Left ventricle myocardium superior (tissue), 1 donor: ENCODE measurements at places on chromosomes 3 and 15.

DNA sequence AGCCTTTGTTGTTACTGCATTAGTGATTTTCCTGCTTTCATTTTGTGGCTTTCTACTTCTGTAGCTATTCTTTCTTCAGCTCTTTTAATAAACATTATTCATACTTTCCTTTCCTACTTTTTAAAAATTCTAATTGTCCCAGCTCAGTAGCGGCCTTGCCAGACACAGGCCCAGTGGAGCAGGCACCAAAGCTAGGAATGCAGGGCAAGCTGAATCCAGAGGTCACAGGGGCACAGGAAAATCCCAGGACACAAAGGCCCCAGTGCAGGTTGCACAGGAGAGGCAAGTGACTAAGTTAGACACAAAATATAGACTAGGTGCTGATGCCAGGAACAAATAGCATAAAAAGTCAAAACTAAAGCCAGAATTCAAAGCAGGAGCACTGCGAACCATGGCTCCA is 49.0 kb upstream of the CCDC80 start:
- no peak for DNase-seq

GRCh38 chr3:102206511-102207031 is 228.2 kb upstream of the ZPLD1 start:
- DNase-seq = peak; percentile 72

DNA sequence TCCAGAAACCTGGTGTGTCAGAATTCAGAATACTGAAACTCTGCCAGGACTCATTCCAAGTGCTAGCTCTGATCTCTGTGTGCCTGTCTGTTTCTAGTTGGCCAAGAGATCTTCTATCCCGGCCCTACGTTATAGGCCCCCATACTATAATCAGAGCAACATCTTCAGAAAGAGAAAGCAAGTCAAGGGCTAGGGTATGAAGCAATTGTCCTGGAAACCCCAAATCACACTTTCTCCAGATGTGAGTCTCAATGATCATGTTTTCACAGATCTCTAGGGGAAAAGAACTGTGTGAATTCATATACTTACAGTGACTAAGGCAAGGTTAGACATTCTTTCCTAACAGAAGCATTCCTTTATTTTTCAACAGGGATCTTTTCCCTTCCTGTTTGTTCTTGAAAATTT is 309.7 kb downstream of the SLC9A9 start:
- no peak for DNase-seq

- no peak for DNase-seq
Observed at GRCh38 chr3:135147657-135148056, 352.6 kb downstream of the EPHB1 start.

GRCh38 chr3:151969026-151969642 is 95.7 kb downstream of the SUCNR1 start:
- DNase-seq = no peak

GRCh38 chr3:123705488-123706285 is 120.8 kb upstream of the HACD2 start:
- DNase-seq = no peak

DNA sequence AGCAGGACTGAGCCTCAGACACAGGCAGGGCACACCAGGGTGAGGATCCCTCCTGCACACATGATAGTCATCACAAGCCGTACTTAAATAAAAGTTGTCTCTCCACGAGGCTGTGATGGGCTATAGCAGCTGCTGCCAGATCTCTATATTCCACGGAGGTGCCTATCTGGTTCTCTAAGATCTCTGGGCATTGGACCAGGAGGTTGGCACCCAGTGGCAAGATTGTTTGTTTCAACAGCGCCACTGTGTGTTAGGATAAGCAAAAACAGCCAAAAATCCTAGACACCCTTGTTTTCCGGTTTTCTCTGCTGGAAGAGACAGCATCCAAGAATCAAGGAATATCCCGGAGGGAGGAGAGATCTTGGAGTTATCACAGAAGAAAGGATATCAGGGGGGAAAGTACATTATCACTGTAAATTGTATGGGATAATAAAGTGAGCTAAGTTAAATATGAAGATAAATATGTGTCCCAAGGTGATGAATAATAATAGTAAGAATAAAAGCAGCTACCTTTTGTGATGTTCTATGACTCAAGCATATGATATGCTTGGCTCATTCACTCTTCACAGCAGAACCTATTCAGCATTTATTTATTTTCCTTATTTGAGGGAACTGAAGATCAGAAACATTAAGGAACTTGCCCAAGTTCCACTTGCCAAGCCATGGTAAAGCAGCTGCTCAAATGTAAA is 90.6 kb upstream of the AKAP13 start:
- DNase-seq = peak; percentile 52

DNA sequence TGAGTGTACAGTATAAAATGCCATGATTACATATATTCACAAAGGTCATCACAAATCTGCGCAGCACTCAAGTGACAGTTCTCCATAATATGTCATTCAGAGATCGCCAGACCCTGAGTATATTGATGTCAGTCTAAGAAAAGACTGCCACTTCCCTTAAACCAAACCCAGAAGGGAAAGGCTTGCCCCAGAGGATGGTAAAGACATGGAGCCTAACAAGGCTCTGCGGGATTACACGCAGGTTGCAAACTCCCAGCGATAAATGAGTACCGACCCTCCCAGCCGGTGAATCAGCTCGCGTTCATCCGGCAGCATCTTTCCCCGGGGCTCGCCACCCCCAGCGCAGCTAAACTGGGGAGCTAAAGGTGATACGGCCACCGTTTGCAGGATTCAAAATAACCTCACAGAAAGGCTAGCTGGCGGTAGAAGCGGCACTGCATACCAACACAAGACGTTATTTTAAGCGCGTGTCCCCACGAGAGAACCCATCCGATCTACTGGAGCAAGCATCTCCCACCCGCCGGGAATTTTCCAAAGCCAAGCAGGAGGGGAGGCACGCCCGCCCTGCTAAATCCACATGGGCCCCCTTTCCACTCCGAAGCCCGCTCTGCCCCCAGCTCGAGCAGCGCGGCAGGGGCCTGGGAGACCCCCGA is 643 bp downstream of the MYO5A start:
- DNase-seq = no peak

GRCh38 chr3:183895296-183895695 is 10.6 kb upstream of the PARL start:
- DNase-seq = no peak

DNA sequence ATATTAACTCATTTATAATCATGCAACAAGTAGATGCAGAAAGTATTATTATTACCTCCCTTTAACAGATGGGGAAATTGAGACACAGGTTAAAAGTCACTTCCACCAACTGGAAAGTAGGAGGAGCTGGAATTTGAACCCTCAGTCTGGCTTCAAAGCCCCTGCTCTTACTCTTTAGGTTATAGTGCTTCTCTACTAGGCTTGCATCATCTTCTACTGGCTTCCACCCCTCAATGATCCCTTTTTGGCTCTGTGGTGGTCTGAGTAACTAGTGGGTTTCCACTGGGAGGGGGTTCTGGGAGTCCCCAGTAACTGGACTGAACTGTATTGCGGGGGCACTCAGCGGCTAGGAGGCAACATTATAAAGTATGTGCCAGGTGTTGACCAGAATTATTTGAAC is 91.0 kb downstream of the CTNNB1 start:
- DNase-seq = no peak

- DNase-seq = no peak
Observed at GRCh38 chr3:146117406-146118285, 43.3 kb downstream of the PLOD2 start.

DNA sequence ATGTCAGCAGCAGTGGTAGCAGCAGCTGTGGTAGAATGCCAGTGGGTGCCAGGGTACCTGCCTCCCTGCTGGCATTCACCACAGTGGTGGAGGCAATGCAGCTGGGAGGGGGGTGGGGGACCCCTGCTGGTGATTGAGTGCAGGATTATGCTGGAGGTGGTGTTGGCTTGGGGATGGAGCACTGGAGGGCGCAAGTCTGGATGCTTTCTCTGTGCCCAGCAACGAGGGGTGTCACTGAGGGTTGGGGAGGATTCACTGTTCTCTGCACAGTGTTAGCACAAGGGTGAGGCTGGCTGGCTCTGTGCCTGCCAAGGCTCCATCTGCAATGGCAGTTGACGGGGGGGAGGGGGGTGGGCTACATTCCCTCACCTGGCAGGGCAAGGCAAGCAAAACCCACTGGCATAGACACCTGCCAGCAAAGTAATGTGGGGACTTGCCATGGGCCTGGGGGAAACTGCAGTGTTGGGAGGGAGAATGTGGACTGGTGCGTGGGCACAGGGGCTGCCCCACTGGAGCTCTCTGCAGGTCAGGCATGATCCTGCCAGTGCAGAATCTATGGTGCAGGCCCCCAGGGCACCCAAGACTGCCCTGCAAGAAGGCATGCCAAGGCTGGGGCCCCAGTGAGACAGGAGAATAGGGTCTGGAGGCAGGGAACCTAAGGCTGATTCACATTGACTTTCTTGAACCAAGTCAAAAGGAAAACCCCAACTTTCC is 64.3 kb downstream of the MINDY4B start:
- DNase-seq = no peak

DNA sequence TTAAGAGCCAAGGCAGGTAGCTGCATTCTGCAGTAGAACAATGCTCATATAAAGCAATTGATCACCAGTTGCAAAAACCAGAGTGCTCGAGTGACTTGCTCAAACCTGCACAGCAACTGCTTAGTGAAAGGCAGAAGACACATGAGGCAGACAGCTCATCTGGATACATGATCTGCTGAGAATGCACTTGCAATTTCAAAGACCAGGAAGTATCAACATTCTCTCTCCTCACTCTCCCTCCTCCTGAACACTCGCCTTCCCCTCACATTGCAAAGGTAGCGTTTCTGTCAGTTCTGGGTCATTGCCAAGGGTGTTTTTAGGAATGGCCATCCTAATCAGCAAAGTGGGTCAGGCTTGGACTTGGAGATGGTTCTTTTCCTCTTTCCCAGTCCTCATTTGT is 61.0 kb downstream of the BFSP2 start:
- no peak for DNase-seq

GRCh38 chr3:129061888-129062834 is 1.6 kb downstream of the GP9 start:
- DNase-seq = no peak

DNA sequence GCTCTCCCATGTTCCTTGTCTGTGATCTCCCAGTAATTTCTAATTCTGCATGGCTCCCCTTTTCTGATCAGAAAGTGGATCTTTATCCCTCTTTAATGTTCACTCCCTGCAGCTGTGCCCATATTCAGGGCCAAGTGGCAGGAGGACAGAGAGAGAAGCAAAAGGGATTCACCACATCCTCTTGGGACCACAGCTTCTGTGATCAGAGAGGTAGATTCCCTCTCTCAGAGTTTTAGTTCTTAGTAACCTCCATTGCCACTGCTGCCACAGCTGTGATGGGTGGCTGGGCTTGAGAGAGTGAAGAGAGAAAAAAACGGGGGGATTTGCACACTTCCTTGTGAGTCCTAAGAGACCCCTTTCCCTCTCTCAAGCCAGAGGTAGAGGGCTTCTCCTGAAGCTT is 49.2 kb downstream of the GLCE start:
- no peak for DNase-seq

DNA sequence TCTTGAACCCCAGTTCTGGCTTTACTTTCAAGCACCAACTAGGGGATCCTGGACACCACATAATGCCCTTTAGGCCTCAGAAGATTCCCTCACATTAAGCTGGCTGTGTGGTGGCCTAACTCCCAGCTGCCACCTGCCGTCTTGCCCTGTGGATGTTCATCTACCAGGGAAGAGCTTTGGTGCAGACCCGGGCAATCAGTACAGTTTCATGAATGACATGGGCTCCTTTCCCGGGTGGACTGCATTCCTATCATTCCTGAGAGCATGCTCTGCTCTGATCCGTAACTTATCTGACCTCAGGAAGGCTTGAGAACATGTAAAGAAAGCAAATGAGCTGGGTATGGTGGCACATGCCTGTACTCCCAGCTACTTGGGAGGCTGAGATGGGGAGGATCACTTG is 50.0 kb upstream of the GSK3B start:
- peak; percentile 40 for DNase-seq

GRCh38 chr3:134313847-134314587 is 60.2 kb downstream of the AMOTL2 start:
- no peak for DNase-seq

GRCh38 chr3:195105389-195105788 is 165.6 kb downstream of the XXYLT1 start:
- no peak for DNase-seq

- no peak for DNase-seq
Observed at GRCh38 chr15:75168374-75168773, 33.3 kb upstream of the C15orf39 start.

DNA sequence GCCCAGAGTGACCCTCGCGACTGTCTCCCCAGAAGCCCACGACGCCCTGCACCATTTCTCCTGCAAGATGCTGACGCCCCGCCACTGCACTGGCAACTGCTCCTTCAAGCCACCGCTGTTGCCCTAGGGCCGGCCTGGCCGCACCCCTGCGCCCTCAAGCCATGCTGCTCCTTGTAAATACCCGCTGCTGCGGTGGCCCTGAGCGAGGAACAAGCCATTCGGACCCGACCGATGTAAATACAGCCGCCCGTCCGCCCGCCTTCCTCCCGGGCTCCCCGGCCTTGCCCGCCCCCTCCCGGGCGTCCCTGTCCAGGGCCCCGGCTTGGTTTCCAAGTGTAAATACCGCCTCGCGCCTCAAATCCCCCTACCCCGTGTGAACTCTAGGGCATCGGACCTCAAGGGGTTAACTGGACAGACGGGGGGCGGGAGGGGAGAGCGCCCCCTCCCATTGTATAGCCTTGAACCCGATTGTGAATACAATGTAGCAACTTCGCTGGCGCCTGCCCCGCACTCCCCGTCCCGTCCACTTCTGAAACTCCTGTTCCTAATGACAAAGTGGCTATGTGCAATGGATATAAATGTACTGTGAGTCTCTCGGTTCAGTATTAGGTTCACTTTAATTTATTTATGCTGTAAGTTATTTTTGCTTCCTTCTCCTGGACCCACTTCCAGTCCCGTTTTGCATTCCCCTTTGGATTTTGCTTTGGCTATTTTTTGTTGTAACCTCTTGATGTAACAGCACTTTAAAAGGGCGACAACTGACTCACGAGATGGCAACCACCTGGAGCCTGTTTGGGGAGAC is 5.9 kb downstream of the RNU6-1 start:
- DNase-seq = peak; percentile 50

GRCh38 chr3:194269610-194270145 is 81.5 kb downstream of the CPN2 start:
- DNase-seq = peak; percentile 92

DNA sequence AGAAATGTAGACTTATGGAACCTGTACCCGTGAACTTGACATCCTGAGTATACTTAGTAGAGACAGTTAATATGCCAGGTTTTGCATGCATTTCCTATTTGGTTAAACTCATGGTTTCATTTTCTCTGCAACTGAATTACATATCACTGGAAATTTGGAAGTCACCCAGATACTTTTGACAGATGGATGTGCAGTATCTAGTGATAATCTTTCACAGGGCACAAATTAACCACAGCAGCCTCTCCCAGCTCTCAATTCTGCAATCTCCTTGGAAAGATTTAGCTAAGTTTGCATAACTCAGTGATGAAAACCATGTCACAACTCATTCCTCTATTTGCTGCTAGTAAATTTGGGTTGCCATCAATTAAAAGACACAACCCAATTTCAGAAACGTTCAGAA is 162.3 kb upstream of the TPM1 start:
- no peak for DNase-seq
